ENCODE measurements at places on chromosomes 12 and 14.

DNA sequence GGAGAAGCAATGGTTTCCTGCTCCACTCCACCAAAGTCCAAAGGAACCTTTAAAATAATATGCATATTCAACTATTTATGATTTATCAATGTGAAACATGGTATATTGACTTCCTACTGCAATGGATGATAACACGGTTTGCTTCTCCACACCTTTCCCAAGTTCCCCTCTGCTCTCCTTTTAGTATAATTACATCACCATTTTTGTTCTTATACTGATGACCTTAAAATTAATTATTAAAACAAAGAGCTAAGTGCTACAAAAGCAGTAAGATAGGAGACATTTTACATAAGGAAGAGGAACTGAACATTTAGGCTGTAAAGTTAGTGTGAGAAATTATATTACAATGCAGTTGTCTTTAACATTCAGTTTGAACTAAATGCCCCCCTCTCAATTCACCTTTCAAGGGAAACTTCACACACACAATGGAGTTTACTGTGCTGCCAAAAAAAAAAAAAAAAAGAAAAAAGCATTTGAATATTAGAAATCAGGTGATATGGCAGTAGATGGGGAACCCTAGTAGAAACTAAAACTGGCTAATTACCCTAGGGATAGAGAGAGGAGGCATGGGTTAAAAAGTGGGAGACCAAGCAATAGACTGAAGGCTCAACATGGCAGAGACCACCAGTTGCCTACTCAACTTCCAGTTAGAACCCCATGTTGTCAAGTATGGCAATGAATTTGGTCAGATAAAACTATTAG lies 37.1 kb upstream of the STK38L start:
- no peak for DNase-seq

DNA sequence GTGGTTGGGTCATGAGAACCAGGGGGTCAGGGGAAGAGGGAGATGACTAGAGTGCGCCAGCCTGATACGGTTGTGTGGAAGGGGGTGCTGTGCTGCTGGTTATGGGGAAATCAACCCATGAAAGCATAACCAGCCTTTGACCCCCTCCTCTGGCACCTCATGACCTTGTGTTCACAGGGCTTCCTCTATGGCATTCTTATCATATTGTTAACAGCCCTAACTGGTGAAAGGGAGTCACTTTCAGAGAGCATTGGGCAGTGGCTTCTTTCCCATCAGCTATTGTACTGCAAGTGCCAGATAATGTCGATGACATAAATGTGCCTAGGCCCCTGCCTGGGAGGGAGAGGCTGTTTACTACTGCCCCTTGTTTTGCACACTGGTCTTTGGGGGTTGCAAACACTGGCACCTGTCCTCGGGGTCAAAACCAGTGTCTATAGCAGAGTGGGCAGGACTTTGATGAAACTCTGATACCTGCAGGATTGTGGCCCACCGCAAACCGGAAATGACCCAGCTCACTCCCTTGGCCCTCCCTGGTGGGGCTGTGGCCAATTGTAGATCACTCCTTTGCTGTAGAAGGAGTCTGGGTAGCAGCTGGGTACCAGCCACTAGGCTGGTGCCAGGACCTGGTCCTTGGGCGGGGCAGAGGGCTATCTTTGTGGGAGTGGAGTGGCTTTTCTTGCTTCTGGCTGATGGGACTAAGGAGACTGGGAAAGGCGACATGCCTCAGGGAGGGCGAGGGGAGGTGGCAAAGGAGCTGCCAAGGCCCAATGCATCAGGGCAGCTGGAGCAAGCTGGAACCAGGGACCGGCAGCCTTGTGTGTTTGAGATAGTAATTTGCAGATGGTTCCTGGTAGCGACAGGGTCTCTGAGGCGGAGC lies 634 bp upstream of the TMEM63C start:
- DNase-seq, result no peak

DNA sequence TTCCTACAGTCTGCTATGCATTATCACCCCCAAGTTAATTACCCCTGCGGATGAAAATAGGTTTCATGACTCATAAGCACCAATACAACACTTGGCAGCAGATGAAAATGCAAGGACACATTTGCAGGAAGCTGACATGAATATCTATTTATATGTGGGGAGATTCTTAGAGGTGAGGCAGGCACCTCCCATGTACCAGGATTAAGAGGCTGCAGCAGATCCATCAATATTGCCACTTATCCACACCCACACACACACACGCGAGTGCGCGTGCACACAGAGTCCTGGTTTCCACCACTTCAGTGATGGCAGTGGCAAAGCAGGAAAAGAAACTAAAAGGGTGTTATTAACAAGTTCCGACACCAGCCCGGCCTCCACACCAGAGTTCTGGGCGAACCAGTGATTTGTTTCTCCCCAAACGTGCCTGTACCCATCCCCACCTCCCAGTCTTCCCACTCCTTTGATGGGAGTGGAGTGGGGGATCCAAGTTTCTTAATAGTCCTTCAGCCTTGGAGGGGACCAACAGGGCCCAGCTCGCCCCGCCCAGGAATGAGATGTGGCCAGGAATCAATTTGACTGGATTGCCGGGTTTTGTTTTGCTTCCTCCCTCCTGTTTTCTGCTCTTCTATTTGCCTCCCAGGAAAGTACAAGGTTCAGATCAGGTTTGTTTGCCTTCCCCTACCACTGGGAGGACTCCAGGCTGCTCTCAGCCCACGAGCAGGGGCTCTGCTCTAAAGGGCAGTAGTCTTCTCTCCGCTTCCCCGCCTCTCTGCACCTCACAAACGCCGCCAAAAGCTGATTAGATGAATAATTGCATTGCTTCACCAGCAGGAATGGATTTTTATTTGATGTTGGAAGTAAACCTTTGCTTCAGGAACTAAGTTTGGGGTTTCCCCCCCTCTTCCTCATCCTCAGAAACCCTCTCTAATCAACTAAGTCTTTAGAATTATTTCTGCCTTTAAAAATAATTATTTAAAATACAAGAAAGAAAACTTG lies 5.2 kb downstream of the IRF2BPL start:
- no peak for DNase-seq

GRCh38 chr12:98735821-98736220 lies 90.7 kb downstream of the APAF1 start:
- no peak for DNase-seq

- no peak for DNase-seq
Observed at GRCh38 chr14:46581036-46581671, 70.4 kb downstream of the RPL10L start.

- DNase-seq, result no peak
Observed at GRCh38 chr12:121267822-121268221, 28.7 kb downstream of the CAMKK2 start.

GRCh38 chr14:54474232-54474793 lies 14.5 kb downstream of the GMFB start:
- DNase-seq, result no peak

DNA sequence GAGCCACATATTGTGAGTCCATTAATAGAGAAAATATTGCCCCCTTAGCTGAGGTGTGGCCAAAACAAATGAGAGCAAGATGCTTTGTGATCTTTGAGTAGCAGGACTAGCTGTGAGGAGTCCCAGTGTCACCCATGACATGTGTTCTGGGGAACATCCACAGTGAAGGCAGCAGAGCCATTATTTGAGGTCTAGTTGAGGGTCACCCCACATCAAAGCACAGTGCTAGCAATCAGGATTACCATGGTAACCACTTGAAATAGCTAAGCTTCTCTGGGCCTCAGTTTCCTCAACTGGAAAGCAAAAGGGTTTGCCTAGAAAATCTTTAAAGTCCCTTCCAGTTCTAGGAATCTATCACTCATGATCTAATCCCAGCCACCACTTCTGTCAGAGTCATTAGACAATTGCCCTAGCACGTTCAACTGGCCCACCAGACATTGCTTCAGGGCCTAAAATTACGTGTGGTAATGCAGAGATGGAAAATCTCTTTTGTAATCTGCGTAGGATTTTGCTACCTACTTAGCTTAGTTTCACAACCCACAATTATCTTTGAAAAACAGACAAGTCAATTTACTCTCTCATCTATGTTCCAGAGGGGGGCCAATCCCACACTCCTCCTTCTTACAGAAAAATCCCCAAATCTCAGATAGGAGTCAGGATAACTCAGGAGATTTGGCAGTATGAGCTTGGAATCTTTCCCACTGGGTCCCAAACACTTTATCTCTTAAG lies 251.2 kb upstream of the EGLN3 start:
- no peak for DNase-seq

DNA sequence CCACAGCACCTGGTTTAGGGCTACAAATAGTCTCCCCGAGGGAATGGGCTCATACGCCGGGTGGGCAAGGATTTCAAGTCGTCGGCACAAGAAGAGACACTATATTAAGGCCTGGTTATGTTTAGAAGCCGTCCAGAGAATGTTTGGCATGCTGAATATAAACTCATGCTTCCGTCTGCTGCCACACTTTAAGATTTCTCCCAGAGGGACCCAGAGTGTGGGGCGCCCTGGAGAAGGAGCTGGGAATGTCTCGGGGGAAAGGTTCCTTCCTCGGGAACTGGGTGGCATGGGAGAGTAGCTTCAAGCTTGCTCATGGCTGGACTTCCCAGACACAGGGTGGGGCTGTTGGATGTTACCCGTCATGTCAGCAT lies 295.7 kb downstream of the CACNA1C start:
- no peak for DNase-seq

Data from stimulated activated CD4-positive, alpha-beta T cell treated with anti-CD3 and anti-CD28 coated beads, Interleukin-12 subunit alpha, Interleukin-12 subunit beta, amount 100 ng/mL, for 48 hours (primary cell).